AG04449 (cell line): ENCODE measurements at places on chromosomes 1 and 21.

DNA sequence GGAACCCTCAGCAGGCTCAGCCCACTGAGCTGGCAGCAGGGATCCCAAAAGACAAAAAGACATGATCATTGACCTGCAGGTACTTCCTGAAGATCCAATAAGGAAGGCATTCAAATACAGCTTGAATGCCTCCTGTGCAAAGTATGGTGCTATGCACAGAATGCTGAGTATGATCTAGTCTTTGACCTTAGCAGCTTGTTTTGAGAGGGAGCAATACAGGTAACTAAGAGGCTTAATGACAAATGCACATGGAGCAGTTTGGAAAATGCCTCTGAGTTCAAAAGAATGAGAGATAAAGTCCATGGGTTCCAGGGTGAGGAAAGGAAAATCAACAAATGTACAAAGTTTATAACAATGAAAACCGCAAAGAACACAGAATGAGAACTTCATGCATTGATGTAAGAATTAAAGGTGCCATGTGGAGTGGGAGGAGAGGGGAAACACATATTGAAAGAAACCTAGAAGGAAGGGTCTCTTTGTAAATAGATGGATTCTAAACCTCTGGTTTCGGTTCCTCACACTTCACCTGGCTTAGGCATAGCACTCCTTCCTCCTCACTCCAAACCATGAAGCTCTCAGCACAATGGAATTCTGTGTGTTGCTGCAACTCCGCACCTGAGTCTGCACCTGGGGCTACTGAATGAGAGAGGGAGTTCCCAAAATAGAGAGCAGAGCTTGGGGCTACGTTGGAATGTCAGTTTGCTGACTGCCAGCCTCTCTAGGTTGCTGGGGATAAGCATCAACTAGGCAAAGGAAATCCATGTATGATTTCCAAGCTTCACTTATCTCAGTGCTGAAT is 77.6 kb downstream of the PLXNA2 start:
- no peak for DNase-seq

DNA sequence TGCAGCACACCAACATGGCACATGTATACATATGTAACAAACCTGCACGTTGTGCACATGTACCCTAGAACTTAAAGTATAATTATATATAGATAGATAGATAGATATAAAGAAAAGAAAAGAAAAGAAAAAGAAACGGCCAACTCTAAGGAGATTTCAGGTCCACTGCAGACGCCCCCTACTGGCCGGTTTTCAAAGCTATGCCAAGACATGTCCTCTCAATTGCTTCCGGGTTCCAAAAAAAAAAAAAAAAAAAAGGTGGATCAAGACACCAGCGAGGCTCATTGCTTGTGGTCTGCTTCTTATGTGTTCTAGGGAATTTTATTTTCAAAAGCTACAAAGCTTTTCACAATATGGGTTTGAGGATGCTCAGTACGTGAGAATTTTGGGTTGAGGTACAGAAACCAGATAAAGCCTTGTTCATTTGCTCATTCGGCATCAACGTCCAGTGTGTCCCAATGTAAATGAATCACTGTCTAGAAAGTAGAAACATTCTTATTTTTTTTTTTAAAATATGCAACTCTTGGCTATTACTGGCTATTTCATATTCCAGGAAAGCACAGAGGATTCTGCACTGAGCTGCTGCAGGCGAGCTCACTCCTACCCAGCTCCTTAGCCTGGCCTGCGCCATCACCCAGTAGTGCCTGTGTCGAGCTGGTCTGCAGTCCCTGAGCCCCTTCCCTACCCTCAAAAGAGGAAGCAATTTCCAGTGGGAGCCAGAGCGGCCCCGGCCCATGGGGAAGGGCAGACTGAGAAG is 643.0 kb downstream of the KIF26B start:
- no peak for DNase-seq

DNA sequence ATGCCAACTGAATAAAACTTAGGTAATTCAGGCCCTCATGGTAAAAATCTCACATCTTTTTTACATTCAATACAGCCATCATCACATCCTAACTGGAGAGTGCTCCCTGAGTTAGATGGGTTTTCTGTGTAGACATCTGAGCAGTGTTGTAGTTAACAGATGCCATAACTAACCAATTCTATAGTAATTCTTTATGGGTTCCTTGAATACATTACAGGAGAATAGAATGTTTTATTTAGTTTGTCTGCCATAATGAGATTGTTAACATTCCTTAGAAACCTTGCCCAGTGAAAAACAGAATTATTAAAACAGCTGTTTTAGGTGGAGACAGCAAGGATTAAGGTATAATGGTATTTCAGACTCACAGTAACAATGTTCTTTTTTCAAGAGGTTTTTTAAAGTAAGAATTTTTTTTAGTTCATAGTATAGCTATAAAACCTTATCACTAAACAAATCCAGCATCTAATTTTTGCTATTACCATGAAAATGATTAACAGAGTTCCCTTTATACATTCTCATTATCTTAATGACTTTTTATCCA is 95.3 kb downstream of the ATP5PO start:
- no peak for DNase-seq

- DNase-seq = no peak
These were observed 23.6 kb downstream of the VASH2 start for GRCh38 chr1:212973899-212974298.

- DNase-seq = no peak
These were observed 35.8 kb upstream of the LMO4 start for GRCh38 chr1:87292684-87293493.

DNA sequence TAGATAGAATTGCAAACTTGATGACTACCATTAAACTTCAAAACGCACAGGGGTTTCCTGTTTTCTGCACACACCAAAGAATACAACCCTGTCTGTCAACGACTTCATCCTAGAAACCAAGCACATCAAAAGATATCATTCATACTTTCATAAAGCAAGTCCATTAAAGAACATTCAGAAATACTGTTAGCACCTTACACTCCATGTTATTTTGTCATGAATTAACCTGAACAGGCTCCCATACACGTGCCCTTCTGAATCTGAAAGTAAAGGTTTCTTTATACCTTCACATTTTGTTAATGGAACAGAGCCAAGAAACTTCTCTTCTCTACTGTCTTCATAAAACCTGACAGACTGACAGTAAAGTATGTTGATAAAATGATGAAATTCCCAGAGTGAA is 46.1 kb downstream of the PUM1 start:
- no peak for DNase-seq

DNA sequence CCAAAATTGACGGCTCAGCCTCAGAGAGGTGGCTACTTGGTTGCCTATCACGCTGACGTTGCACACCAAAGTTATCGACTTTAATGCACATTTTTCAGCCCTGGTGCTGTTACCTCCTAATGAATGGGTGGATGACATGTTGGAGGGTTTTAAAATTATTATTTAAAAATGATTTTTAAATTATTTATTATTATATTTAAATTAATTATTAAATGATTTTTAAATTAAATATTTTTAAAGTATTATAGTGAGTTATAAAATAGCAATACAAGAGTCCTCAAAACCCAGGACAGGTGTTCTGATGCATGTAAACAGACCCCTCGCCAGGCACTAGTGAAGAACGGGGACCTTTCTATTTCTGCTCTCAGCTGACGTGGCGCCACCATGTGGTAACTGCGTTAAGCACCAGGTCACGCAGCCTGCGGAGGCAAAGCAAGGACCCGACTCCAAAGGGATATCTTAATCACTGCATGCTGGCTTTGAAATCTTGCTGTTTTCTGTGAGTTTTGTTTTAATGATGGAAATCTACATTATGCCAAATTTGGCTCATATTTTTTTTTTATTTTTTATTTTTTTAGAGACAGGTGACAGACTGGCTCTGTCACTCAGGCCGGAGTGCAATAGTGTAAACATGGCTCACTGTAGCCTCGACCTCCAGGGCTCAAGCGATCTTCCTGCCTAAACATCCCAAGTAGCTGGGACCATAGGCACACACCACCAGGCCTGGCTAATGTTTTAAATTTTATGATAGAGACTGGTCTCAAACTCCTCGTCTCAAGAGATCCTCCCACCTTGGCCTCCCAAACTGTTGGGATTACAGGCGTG is 22.6 kb downstream of the CASP9 start:
- no peak for DNase-seq

DNA sequence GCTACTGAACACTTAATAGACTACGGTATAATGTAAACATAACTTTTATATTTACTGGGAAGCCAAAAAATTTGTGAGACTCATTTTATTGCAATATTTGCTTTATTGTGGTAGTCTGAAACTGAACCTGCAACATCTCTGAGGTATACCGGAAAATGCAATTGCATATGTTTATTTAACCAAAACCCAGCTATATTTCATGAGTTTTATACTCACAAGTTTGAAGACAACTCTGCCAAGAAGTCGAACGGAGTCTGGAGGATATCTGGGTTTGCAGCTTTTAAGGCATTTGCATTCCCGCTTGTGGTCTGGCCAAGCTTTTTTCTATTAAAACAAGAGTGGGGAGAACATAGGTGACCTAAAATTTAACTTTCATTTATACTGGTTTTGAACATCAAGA is 171.9 kb downstream of the SMYD3 start:
- no peak for DNase-seq

DNA sequence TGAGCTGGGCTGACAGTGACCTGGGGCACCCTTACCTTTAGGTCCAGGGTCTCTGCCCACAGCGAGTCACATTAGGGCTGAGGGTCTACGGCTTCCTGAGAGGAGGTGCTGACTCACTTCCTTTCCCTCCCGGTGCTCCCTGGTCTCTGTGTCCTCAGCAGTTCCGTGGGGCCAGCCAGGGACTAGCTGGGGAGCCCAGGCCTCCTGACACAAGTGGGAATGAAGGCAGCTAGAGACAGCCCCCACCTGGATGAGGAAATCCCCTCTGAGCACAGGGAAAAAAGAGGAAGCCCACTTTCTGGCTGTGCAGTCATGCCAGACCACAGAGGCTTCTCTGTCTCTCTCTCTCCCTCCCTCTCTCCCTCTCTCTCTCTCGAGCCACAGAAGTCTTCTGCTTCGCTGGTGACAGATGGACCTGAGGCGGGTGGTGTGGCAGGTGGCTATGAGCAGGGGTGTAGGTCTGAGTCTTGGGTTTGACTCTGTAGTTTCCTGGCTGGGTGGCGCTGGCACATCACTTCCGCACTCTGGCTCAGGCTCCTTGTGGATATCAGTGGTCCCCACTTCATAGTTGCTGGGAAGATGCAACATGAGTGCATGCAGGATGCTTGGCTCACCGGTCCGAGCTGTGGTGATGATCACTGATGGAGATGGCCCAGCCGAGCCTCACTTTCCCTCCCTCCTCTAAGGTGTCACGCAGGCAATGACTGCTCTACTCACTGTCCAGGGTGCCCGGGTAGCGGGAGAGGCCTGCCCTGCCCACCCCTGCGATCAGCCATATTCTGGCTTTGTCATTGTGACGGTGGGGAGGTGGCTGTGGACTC is 3.5 kb downstream of the SLC66A1 start:
- no peak for DNase-seq

- no peak for DNase-seq
These were observed 109.7 kb upstream of the HP1BP3 start for GRCh38 chr1:20896826-20897225.

GRCh38 chr1:27006683-27007082 is 6.0 kb downstream of the TENT5B start:
- DNase-seq = no peak

GRCh38 chr1:33042831-33043230 is 6.1 kb upstream of the AK2 start:
- DNase-seq = no peak

DNA sequence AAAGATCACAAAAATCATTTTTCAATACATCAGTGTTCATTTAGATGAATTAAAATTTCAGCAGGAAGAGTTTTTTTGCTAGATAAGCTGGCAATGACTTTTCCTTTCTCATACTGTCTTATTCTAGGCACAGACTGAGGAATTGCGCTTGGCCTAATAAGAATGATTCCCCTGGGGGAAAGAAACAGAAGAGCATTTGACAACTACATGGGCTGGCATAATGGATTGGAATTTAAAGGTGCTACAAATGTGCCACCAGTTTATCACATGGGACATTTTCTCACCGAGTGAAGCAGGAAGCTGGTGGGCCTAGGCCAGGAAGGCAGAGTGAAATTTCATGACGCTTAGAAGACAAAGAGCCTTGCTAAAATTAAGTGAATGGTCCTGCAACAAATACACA is 39.3 kb downstream of the CDKN2C start:
- DNase-seq = no peak

GRCh38 chr1:57222801-57223200 is 201.1 kb downstream of the DAB1 start:
- no peak for DNase-seq

GRCh38 chr1:21508580-21509350 is 458 bp upstream of the ALPL start:
- no peak for DNase-seq

GRCh38 chr1:41776891-41777441 is 141.8 kb downstream of the HIVEP3 start:
- DNase-seq = no peak

- DNase-seq = no peak
These were observed 26.2 kb downstream of the SLC2A1 start for GRCh38 chr1:42932442-42932941.

DNA sequence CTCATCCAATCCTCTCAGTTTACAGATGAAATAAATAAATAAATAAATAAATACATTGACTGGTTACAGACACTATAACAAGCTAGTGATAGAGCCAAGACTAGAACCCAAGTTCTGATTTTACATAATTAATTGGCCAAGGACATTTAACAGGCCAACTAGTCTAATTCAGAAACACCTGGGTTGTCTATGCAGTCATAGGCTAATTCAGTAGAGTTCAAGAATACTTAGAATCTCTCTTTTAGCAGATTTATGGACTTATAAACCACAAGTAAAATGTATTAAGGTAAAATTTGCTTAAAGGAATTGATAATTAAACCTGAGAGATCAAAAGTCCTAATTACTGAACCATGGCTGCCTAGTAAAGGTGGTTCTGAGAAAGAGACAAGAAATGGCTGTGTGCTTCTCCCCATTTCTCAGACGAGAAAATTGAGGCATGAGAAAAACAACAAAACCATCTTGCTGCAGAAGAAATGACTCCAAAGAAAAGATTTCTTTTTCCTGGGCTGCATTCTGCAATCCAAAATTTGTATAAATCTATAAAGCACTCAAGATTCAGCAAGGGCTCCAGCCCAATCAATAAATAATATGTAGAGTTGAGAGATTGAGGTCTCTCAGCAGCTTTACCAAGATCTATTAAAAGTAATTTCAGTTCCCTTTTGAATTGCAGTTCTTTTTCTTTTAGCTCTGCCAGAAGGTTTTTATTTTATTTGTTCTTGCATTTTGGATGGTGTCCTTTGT is 98.3 kb downstream of the DUSP10 start:
- no peak for DNase-seq

GRCh38 chr1:186337554-186337953 is 37.5 kb downstream of the TPR start:
- no peak for DNase-seq

- DNase-seq = no peak
These were observed 10.0 kb downstream of the CLDN19 start for GRCh38 chr1:42730002-42730401.

- no peak for DNase-seq
These were observed at the start of gene DYNLT5 for GRCh38 chr1:66752000-66752592. Gene DYNLT5, plus strand, starts transcription at chr1:66752459. Its CDS starts 2,200 bp downstream, at chr1:66754659.
